ENCODE measurements at places on chromosomes 5 and 9. TPM values are rescaled to one million over a fixed set of nuclear protein-coding genes. Genes with fewer than 3 reads are reported as not detected.

DNA sequence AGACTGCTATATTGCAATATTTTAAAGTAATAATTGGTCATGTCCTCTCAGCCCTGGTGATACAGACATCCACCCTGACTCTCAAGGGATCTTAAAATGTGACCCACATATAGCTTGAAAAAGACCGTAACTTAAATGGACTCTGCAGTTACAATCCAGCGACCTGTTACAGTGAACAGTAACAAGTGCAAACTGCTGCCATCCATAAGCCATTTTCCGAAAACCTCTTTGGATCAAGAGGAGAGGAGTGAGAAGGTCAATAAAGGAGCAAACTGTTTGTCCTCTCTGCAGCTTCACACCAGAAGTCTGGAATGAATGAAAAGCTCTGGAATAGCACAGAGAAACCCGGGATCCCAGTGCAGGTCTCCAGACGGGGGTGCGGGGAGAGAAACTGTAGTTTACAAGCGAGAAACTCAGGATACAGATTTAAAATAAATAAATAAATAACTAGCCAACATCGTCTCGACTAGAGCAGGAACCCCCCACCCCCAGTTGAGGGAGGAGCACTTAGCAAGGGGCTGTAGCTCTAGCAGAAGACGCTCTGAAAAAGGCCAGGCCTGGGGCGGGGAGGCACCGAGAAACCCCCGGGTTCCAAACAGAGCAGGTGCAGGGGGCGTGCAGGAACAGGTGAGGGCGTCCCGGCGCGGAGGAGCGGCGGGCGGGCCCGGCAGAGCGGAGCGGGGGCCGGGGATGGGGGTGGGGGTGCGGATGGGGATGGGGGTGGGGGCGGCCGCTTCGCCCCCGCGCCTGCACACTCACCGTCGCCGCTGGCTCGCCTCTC lies 572 bp downstream of the ZDHHC21 start:
- peak overlapping the region; percentile 64 for H3K27ac ChIP-seq
- H3K4me3 ChIP-seq: peak overlapping the region; percentile 73
- H3K27me3 ChIP-seq: peaks cover 6% of the 10 kb centered on the region

The GADD45G gene
- 4.6 TPM for polyA plus RNA-seq

- no peaks in the 10 kb centered on the region for H3K36me3 ChIP-seq
- no peaks in the 10 kb centered on the region for H3K4me1 ChIP-seq
- H3K4me3 ChIP-seq: no peak overlapping the region
- no peak overlapping the region for H3K27ac ChIP-seq
- no peaks in the 10 kb centered on the region for H3K27me3 ChIP-seq
These were observed 127.1 kb upstream of the GLRA1 start for GRCh38 chr5:152051499-152052454.

- no peaks in the 10 kb centered on the region for H3K4me1 ChIP-seq
- no peak overlapping the region for H3K4me3 ChIP-seq
- no peaks in the 10 kb centered on the region for H3K27me3 ChIP-seq
- H3K36me3 ChIP-seq: no peaks in the 10 kb centered on the region
- H3K27ac ChIP-seq: no peak overlapping the region
These were observed 578.4 kb downstream of the CDK5RAP2 start for GRCh38 chr9:120001536-120001935.

DNA sequence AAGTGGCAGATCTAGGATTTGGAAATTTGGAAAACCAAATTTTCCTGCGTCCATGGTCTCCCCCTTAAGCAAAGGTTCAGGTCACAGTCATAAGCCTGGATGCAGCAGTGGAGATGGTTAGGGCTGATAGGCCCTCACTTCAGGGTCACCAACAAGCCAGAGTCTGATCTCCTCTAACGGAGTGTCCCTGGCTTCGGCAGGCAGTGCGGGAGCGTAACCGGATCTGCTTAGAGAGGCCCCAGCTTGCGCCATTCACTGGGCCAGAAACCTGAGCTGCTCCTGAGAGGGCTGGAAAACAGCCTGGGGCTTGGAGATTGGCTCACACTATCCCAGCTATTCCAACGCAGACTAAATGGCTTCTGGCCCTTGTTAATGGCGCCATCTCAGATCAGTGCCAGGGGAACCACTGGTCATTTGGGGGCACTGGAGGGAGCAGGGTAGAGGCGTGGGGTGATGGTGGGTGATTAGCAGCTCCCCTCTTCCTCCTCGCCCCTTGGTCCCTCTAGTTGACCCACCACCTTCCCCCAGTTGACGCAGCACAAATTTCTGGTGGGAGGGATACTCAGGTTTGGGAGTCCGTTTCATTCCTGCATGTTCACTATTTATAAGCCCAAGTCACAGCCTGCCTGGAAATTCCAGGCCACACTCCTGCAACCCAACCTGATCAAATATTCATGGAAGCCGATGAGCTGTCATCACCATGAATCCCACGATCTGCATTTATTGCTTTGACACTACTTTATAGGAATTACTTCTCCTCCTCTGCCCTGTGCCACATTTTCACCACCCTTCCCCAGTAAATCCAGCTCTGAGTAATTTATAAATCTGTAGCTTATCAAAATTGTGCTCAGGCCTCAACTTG lies 134.6 kb upstream of the CPEB4 start:
- H3K27ac ChIP-seq: no peak overlapping the region
- no peak overlapping the region for H3K4me3 ChIP-seq
- peak; percentile 72 for DNase-seq
- no peaks in the 10 kb centered on the region for H3K4me1 ChIP-seq
- no peaks in the 10 kb centered on the region for H3K36me3 ChIP-seq
- H3K27me3 ChIP-seq: no peaks in the 10 kb centered on the region

DNA sequence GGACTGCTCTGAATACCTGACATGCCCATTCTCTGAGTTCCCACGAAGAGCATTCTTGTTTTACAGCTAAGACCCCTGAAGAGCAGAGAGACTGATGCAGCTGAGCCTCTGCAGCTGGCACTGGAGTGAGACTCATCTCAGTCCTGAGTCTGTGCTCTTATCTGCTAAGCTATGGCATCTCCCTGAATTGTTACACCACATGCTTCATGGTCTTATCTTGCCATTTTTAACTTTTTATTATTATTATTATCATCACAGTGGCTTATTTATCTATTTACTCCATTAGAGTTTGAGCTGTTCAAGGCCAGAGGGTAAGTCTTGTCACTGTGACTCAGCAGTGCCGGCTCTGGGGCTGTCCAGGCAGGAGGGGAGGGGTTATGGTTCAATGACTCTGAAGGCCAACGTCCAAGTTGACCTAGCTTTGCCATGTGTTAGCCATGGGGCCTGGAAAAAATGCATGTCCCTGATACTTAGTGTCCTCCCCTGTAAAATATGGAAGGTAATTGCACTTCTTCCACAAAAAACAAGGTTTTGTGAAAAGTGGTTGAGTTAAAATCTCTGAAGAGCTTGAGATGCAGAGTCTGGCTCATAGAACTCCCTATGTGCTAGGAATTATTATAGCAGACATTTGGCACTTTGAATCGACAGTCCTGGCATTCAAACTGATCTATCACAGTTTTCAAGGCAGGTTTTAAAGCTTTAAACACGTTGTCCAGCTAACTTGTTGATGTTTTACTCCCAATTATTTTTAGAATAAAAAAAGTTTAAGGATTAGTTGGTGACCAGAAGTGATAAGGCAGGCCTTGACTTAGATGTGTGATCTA lies 94.6 kb downstream of the ALDH1A1 start:
- H3K4me3 ChIP-seq: no peak overlapping the region
- H3K36me3 ChIP-seq: no peaks in the 10 kb centered on the region
- no peak overlapping the region for H3K27ac ChIP-seq
- no peaks in the 10 kb centered on the region for H3K4me1 ChIP-seq
- DNase-seq: no peak

The DOCK2 gene
- 5.4 TPM for polyA plus RNA-seq

GRCh38 chr9:114611516-114612271 lies 603 bp downstream of the TMEM268 start:
- peak overlapping the region; percentile 92 for H3K27ac ChIP-seq
- H3K36me3 ChIP-seq: no peaks in the 10 kb centered on the region
- no peaks in the 10 kb centered on the region for H3K27me3 ChIP-seq
- peak overlapping the region; percentile 48 for H3K4me3 ChIP-seq

The BRD3 gene
- 41.3 TPM for polyA plus RNA-seq

DNA sequence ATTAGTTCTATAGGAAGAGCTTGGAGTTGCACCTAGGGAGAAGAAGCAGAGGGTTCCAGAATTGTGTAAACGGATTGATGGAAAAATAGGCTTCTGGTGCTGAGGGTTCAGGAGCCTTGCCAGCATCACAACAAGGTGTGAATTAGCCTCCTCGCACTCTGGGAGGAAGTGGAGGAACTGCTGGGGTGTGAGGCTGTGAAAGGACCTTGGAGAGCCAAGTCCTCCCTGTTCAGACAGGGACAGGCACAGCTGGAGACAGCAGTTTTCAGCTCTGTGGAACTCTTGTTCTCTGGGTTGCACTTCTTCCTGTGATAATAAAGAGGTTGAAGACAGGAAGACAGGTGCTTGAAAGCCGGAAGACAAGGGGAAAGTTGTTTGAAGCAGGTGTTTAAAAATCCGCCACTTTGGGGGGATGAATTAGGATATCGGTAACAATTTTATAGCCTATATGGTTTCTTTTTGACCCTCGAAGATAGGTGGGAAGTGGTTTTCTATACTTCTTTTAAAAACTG lies 22.6 kb downstream of the DAPK1 start:
- H3K36me3 ChIP-seq: no peaks in the 10 kb centered on the region
- H3K4me3 ChIP-seq: no peak overlapping the region
- no peak for DNase-seq
- peaks cover 13% of the 10 kb centered on the region for H3K4me1 ChIP-seq
- H3K27me3 ChIP-seq: no peaks in the 10 kb centered on the region

The TOR1B gene
- 20.1 TPM for polyA plus RNA-seq

DNA sequence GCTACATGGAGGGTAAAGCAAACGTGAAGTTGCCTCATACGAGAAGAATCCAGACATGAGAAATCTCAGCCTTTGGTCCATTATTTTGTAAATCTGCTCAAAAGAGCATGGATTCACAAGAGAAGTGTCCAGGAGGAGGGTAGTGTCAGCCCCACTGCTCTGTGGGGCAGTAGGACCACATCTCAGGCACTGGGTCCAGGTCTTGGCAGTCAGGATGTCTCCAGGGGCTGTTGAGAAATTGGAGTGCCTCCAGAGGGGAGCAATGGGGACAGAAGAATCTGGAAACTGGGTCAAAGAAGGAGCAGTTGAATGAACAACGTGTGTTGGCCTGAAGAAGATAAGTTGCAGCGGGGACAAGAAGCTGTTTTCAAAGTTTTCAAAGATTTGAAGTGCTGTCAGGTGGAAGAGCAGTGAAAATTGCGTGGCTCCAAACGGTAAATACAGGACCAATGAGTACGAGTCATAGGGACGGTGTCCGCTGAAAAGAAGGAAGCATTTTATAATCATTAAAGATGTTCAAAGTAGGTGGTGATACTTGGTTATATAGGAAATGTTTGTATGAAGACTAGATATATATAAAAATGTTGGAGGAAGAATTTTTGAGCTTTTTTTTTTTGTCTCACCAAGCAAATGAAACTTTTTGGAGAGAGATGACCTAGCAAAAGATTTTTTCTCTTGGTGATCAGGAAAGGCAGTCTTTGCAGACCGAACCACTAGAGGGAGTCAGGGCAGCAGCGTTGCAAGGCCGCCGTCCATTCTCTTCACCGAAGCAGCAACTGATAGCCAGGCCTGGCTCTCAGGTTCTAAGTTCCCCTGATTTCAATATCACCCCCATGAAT lies 57.1 kb upstream of the ZBED3 start:
- H3K27me3 ChIP-seq: no peaks in the 10 kb centered on the region
- no peaks in the 10 kb centered on the region for H3K36me3 ChIP-seq
- H3K4me1 ChIP-seq: peaks cover 13% of the 10 kb centered on the region
- H3K27ac ChIP-seq: no peak overlapping the region
- DNase-seq: no peak
- no peak overlapping the region for H3K4me3 ChIP-seq

Measured in left lung (tissue), 14 donors.